Brain pericyte (primary cell): ENCODE measurements at places on chromosomes 11 and 22.

GRCh38 chr11:120929090-120929489 lies 94.8 kb upstream of the TBCEL start:
- no peak for DNase-seq

DNA sequence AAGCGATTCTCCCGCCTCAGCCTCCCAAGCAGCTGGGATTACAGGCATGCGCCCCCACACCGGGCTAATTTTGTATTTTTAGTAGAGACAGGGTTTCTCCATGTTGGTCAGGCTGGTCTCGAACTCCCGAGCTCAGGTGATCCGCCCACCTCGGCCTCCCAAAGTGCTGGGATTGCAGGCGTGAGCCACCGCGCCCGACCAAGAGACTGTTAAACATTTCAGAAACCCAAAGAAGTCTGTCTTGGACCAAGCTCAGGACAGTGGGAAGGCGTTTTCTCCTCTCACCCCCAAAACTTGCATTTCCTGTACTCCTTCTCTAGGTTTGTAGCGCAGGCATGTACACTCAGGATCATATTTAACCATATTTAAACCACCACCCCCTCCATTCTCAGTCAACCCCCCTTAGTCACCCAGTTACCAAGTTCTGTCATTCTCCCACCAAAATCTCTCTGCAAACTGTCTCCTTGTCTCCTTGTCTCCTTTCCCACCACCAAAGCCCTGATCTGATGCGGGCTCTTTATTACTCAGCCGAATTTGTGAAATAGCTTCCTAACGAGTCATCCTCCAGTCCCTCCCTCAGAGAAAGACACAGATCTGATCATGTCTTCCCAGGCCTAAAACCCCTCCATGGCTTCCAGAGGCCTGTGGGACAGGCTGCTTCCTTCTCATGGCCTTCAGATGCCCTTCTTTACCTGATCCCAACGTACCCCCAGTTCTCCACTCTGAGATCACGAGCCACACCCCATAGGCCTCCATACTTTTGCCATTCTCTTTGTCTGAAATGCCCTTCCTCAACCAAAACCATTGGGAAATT lies 29.0 kb upstream of the CREB3L1 start:
- DNase-seq = no peak

GRCh38 chr11:59174664-59175033 lies 2.7 kb downstream of the DTX4 start:
- DNase-seq = no peak

DNA sequence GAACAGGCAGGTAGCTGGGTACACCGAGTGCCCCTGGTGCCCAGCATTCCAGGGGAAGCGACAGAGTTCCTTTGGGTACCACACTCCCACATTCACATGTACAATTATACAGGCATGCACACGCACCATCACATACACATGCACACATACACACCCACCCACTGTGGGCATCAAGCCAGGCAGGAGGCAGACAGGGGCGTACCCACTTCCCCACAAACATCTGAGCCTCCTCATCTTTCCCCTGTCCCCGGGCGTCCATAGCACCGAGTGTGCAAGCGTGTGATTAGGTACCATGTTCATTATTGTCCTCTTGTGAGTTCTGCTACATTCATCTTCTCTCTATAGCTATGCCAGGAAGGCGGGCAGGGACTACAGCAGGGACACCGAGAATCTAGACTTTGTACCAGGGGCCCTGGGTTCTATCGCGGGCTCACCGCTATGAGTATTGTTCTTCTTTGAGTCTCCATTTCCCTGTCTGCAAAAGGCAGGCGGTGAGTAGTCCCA lies 2.1 kb upstream of the CARD10 start:
- DNase-seq = no peak

DNA sequence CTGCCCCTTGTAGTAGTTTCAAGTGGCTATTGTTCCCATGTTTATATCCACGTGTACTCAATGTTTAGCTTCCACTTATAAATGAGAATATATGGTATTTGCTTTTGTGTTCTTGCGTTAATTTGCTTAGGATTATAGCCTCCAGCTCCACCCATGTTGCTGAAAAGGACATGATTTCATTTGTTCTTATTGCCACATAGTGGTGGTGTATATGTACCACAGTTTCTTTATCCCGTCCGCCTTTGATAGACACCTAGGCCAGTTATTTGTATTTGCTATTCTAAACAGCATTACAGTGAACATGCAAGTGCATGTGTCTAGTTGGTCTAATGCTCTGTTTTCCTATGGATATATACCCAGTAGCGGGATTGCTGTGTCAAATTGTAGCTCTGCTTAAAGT lies 6.8 kb downstream of the OR51B2 start:
- DNase-seq = no peak
